ENCODE measurements at places on chromosomes 11 and 22.

GRCh38 chr11:5698281-5698680 lies 8.7 kb downstream of the TRIM22 start:
- no peak for DNase-seq

DNA sequence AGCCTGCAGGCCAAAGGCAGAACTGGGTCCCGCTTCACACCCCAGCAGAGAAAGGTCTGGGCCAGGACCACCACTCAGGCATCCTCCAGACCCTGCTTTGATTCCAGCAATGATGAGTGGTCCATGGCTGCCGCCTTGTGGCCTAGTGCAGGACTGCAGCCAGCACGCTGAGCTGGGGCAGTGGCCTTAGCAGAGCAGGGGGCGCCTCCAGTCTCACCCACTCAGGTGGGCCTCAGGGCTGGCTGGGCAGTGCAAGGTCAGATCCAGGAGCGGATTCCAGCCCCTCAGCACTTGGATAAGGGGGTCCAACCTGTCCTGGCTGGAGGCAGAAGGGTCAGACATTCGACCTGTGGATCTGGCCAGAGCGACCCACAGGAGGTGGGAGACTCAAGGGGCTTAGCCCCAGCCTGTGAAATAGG lies 9.6 kb upstream of the PDE2A start:
- DNase-seq: peak; percentile 38

DNA sequence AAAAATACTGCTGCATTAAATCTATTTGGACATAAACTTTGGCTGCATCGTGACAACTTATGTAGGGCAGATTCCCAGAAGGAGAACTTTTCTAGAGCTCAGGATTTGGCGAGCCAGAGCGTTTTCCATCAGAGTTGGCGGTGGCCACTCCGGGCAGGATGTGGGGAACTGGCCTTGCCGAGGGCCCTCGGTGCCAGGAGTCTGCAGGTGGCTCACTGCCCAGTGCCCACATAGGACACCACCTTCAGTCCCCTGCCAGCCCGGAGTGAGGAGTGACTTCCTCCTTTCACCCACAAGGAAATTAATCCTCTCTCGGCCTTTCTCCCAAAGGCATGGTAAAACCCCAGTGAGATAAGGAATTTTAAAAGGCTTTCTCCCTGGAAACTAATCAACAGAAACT lies 1.6 kb upstream of the LGALS2 start:
- no peak for DNase-seq

- no peak for DNase-seq
Measured at GRCh38 chr11:8227156-8228152, 36.2 kb downstream of the LMO1 start.

- no peak for DNase-seq
Measured at GRCh38 chr11:12871241-12871640, 137.9 kb upstream of the RASSF10 start.

- no peak for DNase-seq
Measured at GRCh38 chr22:46946383-46946962, 184.0 kb downstream of the TBC1D22A start.

GRCh38 chr22:35949243-35949642 lies 79.4 kb downstream of the RBFOX2 start:
- DNase-seq: no peak

- no peak for DNase-seq
Measured at GRCh38 chr11:10716543-10717259, 23.1 kb upstream of the IRAG1 start.

DNA sequence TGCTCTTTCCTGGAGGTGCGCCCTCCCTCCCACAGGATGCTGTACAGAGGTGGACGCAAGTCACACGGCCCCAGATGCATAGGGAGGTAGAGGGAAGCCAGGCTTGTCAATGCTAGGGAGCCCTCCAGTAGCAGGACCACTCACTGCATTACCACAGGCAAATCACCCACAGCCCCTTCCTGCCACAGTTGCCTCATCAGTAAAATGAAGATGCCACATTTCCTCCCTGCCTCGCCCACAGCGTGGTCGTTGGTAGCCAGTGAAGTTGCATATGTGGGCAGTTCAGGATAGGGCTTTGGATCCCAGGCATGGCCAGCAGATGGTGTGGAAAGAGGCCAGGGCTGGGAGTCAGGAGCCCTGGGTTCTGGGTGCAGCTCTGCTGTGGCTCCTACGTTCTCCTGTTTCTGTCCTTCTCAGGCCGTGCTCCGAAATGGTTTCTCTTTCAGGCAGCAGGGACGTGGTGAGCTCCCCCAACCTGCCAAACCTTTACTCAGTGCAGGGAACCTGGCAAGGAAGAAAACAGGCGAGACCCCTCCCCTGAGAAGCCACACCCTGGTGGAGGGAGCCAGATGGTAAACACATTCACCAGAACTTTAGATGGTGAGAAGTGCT lies 22.6 kb downstream of the DAGLA start:
- no peak for DNase-seq

GRCh38 chr11:124920870-124921609 lies 2.0 kb downstream of the HEPN1 start:
- peak; percentile 21 for DNase-seq

GRCh38 chr11:48123934-48124755 lies 92.5 kb upstream of the OR4B1 start:
- DNase-seq: no peak

DNA sequence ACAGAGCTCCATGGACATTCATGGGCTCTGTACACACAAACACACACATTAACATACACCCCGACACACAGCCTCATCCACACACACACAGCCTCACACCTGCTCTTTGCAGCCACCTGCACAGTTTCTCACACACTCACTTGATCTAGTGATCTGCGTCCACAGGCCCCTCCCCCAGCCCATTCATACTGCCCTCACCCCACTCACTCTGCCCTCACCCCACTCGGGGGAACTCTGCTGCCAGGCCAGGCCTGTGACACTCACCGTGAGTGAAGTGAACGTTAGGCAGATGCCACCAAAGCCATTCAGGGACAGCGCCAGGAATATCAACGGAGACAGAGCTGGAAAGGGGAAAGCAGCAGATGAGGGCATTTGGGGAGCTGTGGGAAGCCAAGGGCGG lies 15.0 kb downstream of the SLC43A1 start:
- DNase-seq: no peak

- DNase-seq: no peak
Measured at GRCh38 chr11:77080643-77081210, 14.0 kb downstream of the CAPN5 start.

- DNase-seq: no peak
Measured at GRCh38 chr11:12435264-12435663, 57.9 kb downstream of the PARVA start.

GRCh38 chr11:65505466-65506289 lies 6.8 kb downstream of the MALAT1 start:
- DNase-seq: no peak

- DNase-seq: no peak
Measured at GRCh38 chr11:132993991-132994502, 538.3 kb downstream of the OPCML start.

- DNase-seq: no peak
Measured at GRCh38 chr22:43227239-43227630, 40.3 kb upstream of the TTLL12 start.

- no peak for DNase-seq
Measured at GRCh38 chr11:128311742-128312719, 275.3 kb downstream of the ETS1 start.

DNA sequence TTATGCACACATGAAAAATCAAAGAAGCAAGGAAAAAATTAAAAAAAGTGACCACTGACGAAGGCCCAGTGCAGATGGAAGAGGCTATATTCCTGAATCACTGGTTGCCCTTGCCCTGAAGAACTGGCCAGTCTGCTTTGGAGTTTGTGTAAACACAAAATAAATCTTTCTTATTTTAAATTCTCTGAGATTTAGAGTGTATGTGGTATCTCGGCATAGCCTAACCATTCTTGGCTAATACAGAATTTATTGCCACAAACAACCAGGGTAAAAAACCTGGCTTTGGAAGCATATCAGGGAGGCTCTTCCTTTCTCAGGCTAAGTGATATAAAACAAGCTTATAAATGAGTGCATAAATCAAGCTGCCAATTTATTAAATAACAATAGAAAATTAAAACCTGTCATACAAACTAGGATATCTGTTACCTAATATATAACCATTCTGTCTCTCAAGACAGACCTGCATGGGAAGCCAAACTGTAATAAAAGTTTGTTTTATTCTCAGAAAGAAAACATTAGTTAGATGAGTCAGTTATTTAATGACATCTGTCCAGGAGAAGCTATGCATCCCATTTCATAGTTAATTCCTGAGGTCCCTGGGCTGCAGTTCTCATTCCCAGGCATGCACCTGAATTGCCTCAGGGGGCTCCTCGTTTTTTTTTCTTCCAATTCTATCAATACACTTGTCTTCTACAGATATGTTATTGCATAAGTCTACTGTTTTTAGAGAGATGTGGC lies 6.1 kb upstream of the TMEM135 start:
- no peak for DNase-seq

- DNase-seq: no peak
Measured at GRCh38 chr11:93652679-93653078, 8.8 kb upstream of the CEP295 start.

GRCh38 chr11:73614591-73614990 lies 16.7 kb upstream of the FAM168A start:
- DNase-seq: no peak

- no peak for DNase-seq
Measured at GRCh38 chr11:65317025-65317786, 2.5 kb downstream of the CDC42EP2 start.

DNA sequence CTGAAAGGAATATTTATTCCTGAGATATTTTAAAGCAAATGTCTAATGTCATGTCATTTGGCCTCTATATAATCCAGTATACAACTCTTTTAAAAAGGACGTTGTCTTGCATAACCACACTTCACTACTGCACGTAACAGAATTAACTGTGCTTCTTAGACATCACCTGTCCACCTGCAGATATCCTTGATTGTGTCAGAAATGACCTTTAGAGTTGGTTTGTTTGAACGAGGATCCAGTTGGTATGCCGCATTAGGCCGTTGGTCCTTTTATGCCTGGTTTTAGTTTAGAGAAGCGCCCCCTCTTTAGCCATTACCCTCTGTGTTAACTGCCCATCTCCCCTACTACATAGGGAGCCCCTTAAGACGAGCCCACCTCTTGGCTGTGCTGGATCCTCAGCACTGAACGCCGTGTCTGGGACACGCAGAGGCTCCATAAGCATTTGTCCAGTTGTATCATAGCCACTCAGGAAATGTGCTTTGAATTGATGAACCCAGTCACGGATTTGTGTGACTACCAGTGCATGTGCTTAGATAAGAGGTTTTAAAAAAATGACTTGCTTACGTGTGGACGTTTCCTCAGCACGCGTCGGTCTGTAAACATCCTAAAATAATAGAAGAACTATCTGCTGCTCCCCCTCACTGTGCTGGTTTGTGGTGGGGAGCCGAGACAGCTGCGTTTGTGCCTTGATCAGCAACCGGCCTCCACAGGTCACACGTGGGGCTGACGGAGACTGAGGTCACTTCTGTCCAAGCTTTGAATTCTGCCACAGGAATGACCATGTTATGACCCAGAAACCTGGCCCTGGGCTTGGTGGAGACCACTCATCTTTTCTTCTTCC lies 4.0 kb downstream of the MICAL2 start:
- no peak for DNase-seq

GRCh38 chr22:49638788-49639187 lies 188.9 kb downstream of the BRD1 start:
- DNase-seq: no peak

- no peak for DNase-seq
Measured at GRCh38 chr11:73286240-73286810, 14.2 kb downstream of the P2RY6 start.

GRCh38 chr11:68651208-68651984 lies 32.9 kb upstream of the GAL start:
- no peak for DNase-seq

GRCh38 chr11:110086892-110087309 lies 6.3 kb upstream of the ZC3H12C start:
- DNase-seq: no peak

- no peak for DNase-seq
Measured at GRCh38 chr11:131889146-131889577, 518.7 kb downstream of the NTM start.

DNA sequence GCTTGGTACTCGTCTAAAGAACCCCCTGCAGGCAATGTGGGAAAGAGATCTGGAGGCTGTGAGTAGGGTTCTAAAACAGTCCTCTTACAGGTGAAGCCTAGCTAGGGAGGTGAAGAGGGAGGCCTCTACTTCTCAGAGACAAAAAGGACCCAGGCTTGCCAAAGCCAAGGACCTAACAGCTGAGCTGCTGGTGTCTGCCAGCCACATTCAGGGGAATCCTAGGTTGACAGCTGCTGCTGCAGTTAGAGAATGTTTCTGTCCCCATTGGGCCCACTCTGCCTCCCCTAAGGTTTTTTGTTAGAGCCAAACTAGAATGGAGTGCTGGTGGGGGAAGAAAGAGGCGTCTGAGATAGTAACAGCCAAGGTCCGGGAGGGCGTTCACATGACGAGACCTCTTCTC lies 26.6 kb upstream of the TLCD5 start:
- no peak for DNase-seq

GRCh38 chr11:58345204-58345603 lies 13.7 kb downstream of the OR5B17 start:
- no peak for DNase-seq

DNA sequence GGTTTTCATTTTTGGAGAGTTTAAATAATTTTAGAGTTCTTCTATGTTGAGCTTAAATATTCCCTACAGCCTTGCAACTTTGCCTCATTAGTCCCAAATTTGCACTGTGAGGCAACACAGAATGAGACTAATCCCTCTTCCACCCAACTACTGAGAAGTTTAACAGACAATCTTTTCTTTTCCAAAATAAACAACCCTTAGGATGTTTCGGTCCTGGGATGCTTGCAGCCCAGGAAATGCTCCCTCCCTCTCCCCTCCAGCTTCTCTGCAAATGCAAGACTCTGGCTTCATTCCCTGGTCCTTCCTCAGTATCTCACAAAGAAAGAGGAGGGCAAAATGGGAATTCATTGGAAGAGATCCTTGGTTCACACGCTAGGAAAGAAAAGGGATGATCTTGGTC lies 222.5 kb downstream of the ST3GAL4 start:
- no peak for DNase-seq

- DNase-seq: no peak
Measured at GRCh38 chr22:44459041-44459440, 39.0 kb downstream of the RTL6 start.

DNA sequence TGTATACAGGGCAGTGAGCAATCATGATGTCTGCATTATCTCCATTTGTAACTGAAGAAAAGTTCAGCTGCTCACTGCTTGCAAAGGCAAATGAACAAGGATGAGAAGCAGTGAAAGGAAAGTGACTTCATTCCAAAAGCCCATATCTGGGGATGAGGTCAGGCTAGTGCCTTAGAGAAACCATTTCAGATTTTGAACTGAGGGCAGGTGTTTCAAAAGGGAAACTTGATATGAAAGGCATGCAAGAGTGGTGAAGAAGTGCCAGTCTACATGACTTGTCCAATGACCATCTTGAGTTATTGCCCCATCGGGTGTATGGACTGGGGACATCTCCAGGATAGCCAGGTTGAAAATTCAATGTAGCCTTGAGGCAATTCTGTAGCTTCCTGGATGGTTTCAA lies 7.3 kb upstream of the APOL4 start:
- DNase-seq: no peak

GRCh38 chr11:103958475-103959215 lies 77.8 kb upstream of the DDI1 start:
- no peak for DNase-seq
